ENCODE measurements at places on chromosomes 1 and 21.

DNA sequence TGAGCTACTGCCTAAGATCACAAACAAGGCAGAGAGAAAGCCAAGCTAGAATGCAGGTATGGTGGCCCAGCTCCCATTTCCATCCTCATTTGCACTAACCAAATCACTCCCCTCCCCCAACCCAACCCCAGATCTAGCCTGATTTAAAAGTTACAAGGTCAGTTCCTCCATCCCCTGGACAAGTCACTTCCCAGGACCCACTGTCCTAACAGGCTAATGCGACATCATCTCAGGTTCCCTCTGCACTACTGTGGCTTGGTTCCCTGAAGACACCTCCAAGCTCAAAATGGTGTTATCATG is 2.4 kb downstream of the F11R start:
- DNase-seq: no peak

- peak; percentile 34 for DNase-seq
Measured at GRCh38 chr1:68230901-68231626, 1.3 kb downstream of the WLS start.

- DNase-seq: no peak
Measured at GRCh38 chr1:72141875-72142274, 140.5 kb downstream of the NEGR1 start.

DNA sequence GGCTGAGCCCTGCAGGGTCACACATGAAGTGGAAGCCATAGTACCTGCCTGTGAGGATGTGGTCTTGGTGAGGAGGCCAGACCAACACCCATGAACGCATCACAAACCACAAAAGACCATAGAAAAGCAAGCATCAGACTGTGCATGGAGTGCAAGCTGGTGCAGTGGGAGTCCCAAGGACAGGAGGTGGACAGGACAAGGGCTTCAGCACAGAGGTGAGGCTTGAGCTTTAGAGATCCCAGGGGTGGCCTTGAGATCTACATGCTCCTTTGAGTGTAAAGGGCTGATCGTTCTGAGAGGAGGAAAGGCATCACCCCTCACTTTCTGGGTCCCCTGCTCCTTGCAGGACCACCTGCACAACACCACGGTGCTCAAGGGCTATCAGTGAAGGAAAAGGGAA is 111.9 kb upstream of the F3 start:
- DNase-seq: no peak

GRCh38 chr1:222247081-222247480 is 300.8 kb downstream of the HHIPL2 start:
- no peak for DNase-seq

- no peak for DNase-seq
Measured at GRCh38 chr1:36154765-36155407, 1.1 kb upstream of the MAP7D1 start.

GRCh38 chr1:1185101-1185765 is 11.6 kb downstream of the TTLL10 start:
- no peak for DNase-seq

DNA sequence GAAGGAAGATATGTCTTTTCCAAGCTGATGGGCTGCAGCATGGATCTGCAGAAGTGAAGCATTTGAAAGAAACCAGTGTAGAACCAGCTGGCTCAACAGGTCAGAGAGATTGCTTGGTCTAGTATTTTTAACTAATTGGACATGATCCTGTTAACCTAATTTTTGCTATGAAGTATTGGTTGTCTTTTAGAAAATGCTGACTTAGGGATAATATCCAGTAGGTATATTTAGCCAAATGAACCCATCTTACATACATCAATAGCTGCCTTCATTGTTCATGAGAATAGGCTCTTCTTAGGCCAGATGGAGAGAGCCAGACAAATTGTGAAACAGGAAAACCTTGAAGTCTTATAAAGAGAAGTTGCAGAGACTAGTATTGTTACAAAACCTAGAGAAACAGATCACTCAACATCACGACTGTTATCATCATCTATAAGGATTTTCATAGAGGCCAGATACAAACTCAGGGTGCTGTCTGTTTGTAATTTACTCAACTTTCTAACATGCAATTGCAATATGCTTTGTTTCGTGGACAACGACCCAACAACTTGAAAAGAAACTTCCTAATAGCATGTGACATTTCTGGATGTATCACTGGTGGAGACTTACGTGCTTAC is 148.2 kb downstream of the DISC1 start:
- DNase-seq: no peak

- DNase-seq: no peak
Measured at GRCh38 chr1:218572050-218572449, 226.9 kb downstream of the TGFB2 start.

DNA sequence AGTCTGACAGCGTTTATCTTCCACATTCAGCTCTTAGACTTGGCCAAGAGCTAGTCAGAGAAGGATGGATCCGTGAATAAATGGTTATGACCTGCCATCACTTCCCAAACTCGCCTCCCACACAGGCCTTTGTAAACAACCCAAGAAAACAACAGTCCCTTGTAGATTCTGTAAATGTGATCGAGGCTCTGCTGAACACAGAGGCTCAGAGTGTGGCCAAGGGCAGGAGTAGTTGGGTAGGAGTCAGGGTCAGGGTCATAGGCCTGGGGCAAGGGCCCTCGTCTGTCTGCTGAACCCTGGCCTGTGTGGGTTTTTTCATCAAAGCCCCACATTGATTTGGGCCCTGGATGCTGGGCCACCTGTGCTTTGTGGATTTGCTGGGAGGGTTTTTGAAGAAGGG is 32.7 kb downstream of the NCMAP start:
- DNase-seq: no peak

DNA sequence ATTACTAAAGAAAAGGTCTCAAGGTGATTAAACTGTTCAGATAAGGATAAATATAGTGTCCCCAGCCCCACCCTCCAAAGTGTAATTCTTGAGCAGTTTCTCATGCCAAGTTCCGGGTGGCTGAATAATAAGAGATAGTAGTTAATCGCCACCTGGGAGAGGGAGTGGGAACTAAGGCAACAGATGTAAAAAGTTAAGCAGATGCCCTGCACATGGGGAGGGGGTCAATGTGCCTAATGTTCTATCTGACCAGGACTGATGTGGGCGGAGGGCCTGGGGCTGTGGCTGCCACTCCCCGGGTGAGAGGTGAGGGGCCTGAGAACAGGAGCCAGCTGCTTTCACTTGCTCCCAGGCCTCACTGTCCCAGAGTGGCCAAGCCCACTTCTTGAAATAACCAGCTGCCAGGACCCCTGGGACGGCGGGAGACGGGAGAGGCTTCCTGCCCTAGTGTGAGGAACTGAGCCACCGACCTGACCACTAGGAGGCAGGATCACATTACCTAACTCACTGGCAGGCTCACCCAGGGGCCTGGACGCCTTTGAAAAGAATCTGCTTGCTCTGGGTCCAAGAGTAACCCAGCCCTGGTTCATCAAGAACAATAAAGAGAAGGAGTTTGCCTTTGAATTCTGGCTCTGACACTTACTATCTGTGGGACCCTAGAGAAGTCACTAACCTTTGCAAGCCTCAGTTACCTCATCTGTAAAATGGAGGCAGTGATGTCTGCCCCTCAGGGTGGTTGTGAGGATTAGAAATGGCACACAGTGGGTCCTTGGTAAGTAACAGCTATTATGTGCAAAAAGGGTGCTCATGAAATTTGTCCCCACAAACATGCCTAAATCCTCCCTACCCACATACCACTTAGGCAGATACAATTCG is 179.2 kb downstream of the ATG4C start:
- DNase-seq: no peak

DNA sequence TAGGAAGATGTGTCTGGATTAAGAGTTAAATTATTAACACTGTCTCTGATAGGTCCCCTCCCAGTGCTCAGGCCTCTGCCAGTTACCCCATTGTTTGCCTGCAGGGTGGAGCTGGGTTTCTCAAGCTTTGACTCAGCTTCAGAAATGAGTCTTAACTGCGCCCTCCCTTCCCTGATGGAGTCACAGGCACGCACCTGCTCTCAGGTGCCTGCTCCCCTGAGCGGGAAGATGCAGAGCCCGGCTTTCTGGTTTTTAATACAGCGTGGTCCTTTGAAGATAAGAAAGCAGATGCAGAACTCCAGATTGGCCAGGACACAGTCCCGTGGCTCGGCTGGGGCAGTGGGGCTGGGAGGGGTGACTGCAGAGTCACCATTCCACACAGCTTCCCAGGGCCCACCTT is 3.2 kb upstream of the SPRR4 start:
- DNase-seq: no peak

GRCh38 chr21:28856588-28857250 is 136.0 kb downstream of the LTN1 start:
- DNase-seq: no peak
